ENCODE measurements at places on chromosomes 1 and 21.

DNA sequence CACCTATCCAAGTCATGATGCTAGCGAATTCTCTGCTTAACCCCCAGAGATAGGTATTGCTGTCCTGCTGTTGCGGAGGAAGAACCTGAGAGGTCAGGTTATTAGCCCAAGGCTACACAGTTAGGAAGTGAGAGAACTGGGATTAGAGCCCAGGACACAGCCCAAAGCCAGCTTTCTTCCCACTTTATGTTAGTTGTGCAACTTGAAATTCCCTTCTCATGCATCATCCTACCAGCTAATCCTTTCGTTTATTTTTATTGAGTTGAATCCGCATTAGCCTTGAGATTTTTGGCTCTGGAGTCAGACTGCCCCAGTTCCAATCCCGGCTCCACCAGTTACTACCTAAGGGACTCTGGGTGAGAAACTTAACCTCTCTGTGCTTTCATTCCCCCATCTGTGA is 65.4 kb downstream of the PLEKHA6 start:
- peak; percentile 67 for DNase-seq
- peaks cover 31% of the 10 kb centered on the region for H3K4me1 ChIP-seq
- no peak overlapping the region for H3K4me3 ChIP-seq

DNA sequence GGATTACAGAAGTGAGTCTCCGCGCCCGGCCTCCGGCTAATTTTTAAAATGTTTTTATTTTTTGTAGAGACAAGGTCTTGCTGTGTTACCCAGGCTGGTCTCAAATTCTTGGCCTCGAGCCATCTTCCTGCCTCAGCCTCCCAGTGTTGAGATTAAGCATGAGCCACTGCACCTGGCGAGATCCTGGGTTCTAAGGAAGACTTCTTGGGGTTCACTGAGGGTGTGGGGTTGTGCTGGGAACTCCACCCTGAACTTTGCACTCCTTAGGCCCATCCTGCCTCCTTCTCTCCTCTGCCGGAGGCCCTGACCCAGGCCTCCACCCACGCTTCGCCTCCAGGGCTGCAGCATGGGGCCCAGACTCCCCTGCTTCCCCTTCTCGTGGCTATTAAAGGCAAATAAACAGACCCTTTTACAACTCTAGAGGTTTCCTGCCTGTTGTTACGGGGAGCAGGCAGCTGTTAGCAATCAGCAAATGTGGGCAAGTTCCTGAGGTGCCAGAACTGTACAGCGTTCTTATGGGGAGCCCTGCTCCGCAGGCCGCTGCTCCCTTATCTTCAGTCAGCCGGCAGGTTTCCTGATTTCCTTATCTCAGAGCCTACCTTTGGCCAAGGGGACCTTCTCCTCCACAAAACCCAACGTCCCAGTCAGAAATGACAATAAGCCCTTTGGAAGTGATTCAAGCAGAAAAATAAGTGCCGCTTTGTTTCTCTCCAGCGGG is 41.0 kb upstream of the LIN9 start:
- H3K4me3 ChIP-seq, result no peak overlapping the region
- H3K27me3 ChIP-seq, result no peaks in the 10 kb centered on the region
- no peak overlapping the region for H3K27ac ChIP-seq

GRCh38 chr1:97308131-97308530 is 586.5 kb downstream of the PTBP2 start:
- no peaks in the 10 kb centered on the region for H3K4me1 ChIP-seq
- H3K36me3 ChIP-seq, result no peaks in the 10 kb centered on the region
- no peak overlapping the region for H3K4me3 ChIP-seq
- no peaks in the 10 kb centered on the region for H3K27me3 ChIP-seq
- H3K27ac ChIP-seq, result no peak overlapping the region

- DNase-seq, result peak; percentile 45
- no peaks in the 10 kb centered on the region for H3K27me3 ChIP-seq
- peak overlapping the region; percentile 93 for H3K27ac ChIP-seq
- no peaks in the 10 kb centered on the region for H3K36me3 ChIP-seq
Measured at GRCh38 chr1:228101994-228102790, 933 bp downstream of the C1orf35 start.

DNA sequence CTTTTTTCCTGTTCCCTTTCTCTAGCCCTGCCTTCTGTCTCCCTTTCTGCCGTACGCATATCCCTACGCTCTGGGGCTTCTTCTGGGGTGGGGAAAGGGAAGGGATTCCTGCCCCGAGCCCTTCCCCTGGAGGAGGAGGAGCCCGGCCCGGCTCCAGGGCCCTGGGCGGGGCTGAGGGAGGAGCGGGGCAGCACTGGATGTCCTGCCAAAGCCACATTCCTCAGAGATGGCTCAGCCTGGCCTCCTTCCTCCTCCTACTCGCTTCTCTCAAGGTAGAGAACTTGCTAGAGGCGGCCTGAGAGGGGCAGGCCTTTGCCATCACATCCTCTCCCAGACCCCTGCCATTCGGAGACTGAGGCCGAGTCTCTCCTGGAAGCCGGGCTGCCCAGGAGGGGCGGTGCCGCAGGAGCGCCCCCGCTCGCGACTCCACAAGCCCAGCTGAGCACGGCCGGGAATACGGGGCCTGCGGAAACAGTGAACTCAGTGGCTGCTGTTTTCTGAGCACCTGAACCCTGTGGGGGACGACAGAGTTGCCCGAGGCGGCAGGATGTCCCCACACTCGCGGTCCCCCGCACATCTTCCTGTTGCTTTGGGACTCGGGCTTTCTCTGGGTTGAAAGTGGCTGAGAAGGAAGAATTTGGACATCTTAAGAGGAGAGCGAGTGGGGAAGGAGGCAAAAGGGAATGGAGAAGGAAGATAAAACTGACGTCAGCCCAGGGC is 12.2 kb downstream of the ADAMTSL4 start:
- no peaks in the 10 kb centered on the region for H3K36me3 ChIP-seq
- H3K4me1 ChIP-seq, result peaks cover 65% of the 10 kb centered on the region
- peak; percentile 95 for DNase-seq
- peak overlapping the region; percentile 27 for H3K4me3 ChIP-seq

DNA sequence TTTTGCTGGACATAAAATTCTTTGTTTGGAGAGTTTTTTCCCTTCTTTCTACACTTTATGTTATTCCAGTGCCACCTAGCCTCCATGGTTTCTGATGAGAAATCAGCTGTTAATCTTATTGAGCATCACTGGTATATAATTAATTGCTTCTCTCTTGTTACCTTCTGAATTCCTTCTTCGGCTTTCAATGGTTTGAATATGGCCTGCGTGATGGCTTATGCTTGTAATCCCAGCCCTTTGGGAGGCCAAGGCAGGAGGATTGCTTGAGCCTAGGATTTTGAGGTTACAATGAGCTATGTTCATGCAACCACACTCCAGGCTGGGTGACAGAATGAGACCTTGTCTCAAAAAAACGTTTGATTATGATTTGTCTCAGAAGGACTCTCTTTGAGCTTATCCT is 13.0 kb upstream of the CNIH4 start:
- H3K27ac ChIP-seq, result no peak overlapping the region
- no peak overlapping the region for H3K4me3 ChIP-seq

GRCh38 chr21:30444204-30444603 is 4.1 kb downstream of the KRTAP15-1 start:
- H3K36me3 ChIP-seq, result no peaks in the 10 kb centered on the region
- no peak for DNase-seq
- no peak overlapping the region for H3K4me3 ChIP-seq

All from testis (tissue), 5 donors.